Neural crest cell (in vitro differentiated cells): ENCODE measurements at places on chromosomes 4 and X. TPM values are rescaled to one million over a fixed set of nuclear protein-coding genes. Genes with fewer than 3 reads are reported as not detected.

DNA sequence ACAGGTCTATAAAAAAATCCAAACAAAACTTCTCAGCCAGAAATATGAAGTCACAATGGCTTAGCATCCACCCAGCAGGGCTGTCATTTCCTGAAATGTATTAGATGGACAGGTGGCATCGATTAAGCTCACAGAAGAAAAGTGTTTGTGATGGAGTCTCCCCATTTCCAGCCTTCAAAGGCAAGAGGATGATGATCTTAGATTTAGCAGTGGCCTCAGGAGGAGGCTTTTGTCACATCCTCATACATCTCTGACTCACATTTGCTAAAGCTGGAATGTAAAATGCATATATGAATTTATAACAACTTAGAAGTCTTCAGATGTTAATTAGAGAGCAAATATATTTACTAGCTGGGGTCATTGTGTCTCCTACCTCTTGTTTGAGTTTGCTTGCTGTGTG is 441.9 kb downstream of the SPRY1 start:
- no peak for DNase-seq
- peaks cover 31% of the 10 kb centered on the region for H3K4me1 ChIP-seq
- H3K36me3 ChIP-seq = peaks cover 8% of the 10 kb centered on the region

DNA sequence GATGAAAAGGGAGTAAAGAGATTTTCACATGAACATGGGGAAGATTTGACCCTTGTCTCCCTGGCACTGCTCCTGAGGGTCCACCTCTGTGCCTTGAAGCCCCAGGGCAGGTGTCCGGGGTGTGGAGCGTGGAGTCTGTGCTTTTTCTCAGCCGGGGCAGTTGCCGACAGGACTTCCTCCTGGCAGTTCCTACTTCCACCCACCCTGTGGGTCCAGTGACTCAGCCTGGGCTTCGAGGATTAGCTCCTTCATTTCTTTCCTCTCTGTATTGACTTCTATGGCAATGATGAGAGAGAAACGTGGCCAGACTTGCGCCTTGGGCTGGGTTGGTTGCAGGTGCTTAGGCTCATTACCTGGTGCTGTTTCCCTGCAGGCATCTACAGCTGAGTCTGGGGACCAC is 35.9 kb upstream of the CLCN4 start:
- DNase-seq = no peak
- no peaks in the 10 kb centered on the region for H3K27me3 ChIP-seq
- H3K4me3 ChIP-seq = no peak overlapping the region
- peaks cover 59% of the 10 kb centered on the region for H3K36me3 ChIP-seq
- H3K27ac ChIP-seq = no peak overlapping the region

CYLC1 gene
- total RNA-seq = not detected in 2 replicates

DNA sequence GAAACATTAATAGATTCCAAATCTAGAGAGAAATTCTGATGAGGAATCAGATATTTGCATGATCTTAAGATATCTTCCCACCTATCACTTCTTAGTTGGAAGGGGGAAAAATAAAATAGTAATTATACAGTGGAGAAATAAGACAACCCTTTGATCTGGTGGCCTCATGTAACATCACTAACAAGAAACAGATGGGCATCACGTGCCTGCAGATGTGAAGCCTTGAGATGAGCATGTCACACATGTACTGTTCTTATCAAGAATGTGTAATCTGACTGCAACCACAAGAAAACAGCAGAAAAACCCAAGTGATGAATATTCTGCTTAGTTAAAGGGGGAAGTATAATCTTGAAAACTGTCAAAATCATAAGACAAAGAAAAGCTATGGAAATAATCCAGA is 31.4 kb upstream of the NKX6-1 start:
- DNase-seq = no peak
- no peaks in the 10 kb centered on the region for H3K36me3 ChIP-seq
- no peaks in the 10 kb centered on the region for H3K4me1 ChIP-seq

DNA sequence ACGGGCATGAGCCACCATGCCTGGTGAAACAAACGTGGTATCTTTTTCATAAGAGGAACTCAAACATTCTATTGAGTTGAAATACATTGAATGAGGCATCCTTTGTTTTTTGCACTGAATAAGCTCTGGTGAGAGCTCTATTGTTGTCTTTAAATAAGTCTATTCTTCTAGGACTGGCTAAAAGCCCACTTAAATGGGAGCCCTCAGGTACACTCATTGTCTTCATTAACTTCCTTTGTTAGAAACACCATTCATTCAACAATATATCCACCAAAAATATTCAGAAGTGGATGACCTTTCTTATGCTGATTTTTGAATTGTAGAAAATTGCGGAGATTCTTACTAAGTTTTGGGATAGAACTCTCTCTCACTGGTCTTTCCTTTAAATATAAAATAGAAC is 568.0 kb downstream of the IL1RAPL1 start:
- no peaks in the 10 kb centered on the region for H3K4me1 ChIP-seq
- peaks cover 4% of the 10 kb centered on the region for H3K36me3 ChIP-seq
- no peak overlapping the region for H3K4me3 ChIP-seq
- no peak for DNase-seq

AMBN gene
- total RNA-seq = not detected in 2 replicates

- no peaks in the 10 kb centered on the region for H3K27me3 ChIP-seq
- H3K4me1 ChIP-seq = peaks cover 22% of the 10 kb centered on the region
- no peak overlapping the region for H3K4me3 ChIP-seq
- no peak for DNase-seq
These were observed 11.5 kb downstream of the ANKRD17 start for GRCh38 chr4:73247100-73247499.

MYOZ2 gene
- total RNA-seq = not detected in 2 replicates

SASH3 gene
- not detected in 2 replicates for total RNA-seq

- H3K36me3 ChIP-seq = no peaks in the 10 kb centered on the region
- H3K27me3 ChIP-seq = peaks cover 4% of the 10 kb centered on the region
- H3K4me3 ChIP-seq = no peak overlapping the region
- no peaks in the 10 kb centered on the region for H3K4me1 ChIP-seq
These were observed 3.9 kb upstream of the CXCL13 start for GRCh38 chr4:77601614-77602187.

CTAG1A gene
- total RNA-seq = not detected in 2 replicates

FHIP1A gene
- total RNA-seq = 0.23 TPM in 1 of 2 replicates, not detected in the other

RPA4 gene
- 0.44 and 0.50 TPM in 2 replicates for total RNA-seq

DNA sequence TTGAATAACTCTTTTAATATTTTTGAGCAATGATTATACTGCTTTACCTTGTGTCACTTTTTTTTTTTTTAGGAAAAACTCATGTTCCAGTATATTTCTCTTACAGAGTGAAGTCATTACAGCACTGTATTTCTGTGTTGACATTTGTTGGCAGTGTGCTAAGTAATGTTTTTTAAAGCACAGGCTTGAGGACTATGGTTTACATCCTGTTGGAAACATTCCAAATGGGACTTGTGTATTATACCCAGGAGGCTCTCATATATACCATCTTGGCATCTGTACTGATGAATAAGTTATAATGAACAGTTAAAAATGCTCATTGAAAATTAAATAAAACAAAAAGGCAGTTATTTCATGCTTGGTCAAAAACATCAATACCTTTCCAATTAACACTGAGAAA is 33.8 kb downstream of the CEP44 start:
- H3K4me1 ChIP-seq = no peaks in the 10 kb centered on the region
- no peaks in the 10 kb centered on the region for H3K27me3 ChIP-seq
- no peak overlapping the region for H3K27ac ChIP-seq
- H3K36me3 ChIP-seq = peaks cover 4% of the 10 kb centered on the region
- no peak overlapping the region for H3K4me3 ChIP-seq

PABPC1L2A gene
- 0.23 and 0.39 TPM in 2 replicates for total RNA-seq

DNA sequence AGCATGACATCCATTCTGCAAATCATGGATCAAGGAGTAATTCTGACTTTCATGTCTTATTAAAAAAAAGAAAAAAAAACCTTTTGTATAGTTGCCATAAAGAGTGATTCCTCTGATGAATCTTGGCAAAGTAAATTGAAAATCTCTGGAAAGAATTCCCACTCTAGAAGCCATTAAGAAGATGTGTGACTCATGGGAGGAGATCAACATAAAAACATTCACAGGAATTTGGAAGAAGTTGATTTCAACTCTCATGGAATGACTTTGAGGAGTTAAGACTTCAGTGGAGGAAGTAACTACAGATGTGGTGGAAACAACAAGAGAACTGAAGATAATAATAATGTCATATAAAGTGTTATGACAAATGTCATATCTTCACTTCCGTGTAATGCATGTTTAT is 204.2 kb downstream of the PABPC4L start:
- no peak overlapping the region for H3K4me3 ChIP-seq
- H3K4me1 ChIP-seq = no peaks in the 10 kb centered on the region
- H3K27me3 ChIP-seq = no peaks in the 10 kb centered on the region
- no peak overlapping the region for H3K27ac ChIP-seq
- peaks cover 2% of the 10 kb centered on the region for H3K36me3 ChIP-seq

USO1 gene
- total RNA-seq = 41.2 and 45.5 TPM in 2 replicates

IL2RG gene
- total RNA-seq = not detected in 2 replicates

- peaks cover 16% of the 10 kb centered on the region for H3K4me1 ChIP-seq
- H3K27ac ChIP-seq = no peak overlapping the region
- no peak overlapping the region for H3K4me3 ChIP-seq
These were observed 56.6 kb downstream of the ANAPC10 start for GRCh38 chr4:145041378-145041777.

DNA sequence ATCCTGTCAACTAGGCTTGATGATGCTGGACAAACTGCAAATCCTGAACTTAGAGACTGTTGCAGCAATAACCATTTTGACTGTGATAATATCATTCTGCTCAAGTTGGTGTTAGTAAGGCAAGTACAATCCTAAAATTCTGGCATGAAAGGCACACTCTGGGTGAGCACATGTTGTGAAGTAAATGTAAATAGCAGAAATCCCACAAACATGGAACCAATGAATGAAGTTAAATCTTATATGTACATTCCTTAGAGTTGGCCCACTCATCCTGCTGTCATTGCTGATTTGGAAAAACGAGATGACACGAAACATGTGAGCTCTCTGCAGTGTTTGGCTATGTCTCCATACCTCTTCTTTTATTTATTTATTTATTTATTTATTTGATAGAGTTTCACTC is 21.0 kb downstream of the RBM47 start:
- DNase-seq = no peak
- no peak overlapping the region for H3K27ac ChIP-seq
- H3K4me1 ChIP-seq = no peaks in the 10 kb centered on the region
- H3K4me3 ChIP-seq = no peak overlapping the region

DNA sequence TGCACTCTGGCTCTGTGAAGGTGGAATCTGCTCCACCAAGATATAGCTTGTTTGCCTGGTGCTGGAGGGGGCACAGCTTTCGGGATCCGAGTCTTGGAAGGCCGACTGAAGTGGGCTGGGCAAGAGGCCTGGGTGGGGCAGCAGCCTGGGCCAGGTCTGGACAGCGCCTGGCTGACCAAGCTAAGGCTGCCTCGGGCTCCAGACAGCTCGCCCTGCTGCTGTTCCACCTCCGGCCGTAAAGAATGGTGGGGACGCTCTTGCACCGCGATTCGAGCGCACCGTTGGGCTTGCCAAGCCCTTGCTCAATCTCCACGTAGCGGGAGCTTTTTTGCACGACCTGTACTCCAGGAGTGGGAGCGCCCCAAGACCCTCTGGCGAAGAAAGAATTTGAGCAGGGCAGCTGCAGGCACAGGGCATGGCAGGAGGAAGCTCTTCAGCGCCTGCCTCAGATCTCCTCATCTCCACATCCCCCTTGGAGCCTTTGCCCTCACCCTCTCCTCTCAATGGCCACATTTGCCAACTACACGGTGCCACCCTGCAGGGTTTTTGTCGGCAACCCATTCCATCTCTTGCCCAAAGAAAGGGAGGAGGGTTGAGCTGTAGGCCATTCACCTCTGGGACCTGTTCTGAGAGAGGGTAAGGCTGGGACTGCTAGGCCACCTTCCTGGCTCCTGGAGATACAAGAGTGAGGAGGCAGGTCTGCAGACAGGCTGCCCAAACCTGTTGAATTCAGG is 18.9 kb downstream of the CNGA2 start:
- H3K4me1 ChIP-seq = peaks cover 8% of the 10 kb centered on the region
- H3K4me3 ChIP-seq = no peak overlapping the region
- no peak overlapping the region for H3K27ac ChIP-seq

KCNIP4 gene
- total RNA-seq = 0.33 and 0.57 TPM in 2 replicates

DNA sequence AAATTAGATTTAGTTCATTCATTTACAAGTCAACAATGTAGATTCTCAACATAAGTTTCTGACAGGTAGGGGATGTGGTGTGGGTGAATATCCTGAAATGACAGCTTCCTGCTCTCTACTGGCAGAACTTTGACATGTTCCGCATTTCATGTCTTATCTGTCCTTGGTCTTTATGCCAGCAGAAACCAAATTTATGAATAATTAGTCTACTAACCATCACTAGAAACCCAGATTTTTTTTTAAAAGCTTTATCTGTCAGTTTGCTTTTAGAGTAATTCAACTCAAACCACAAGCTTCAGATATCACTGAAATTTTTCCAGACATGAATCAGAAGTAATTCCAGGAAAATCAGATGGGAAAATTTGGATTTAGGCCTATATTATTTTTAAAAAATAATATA is 17.9 kb downstream of the COQ2 start:
- no peaks in the 10 kb centered on the region for H3K4me1 ChIP-seq
- DNase-seq = no peak
- H3K27me3 ChIP-seq = no peaks in the 10 kb centered on the region
- H3K4me3 ChIP-seq = no peak overlapping the region
- H3K36me3 ChIP-seq = no peaks in the 10 kb centered on the region

GABRG1 gene
- total RNA-seq = not detected in 2 replicates

C4orf36 gene
- 1.9 and 3.2 TPM in 2 replicates for total RNA-seq

GRCh38 chr4:140711910-140712309 is 44.3 kb downstream of the TBC1D9 start:
- H3K27ac ChIP-seq = no peak overlapping the region
- no peak overlapping the region for H3K4me3 ChIP-seq
- H3K36me3 ChIP-seq = peaks cover 11% of the 10 kb centered on the region
- peaks cover 7% of the 10 kb centered on the region for H3K4me1 ChIP-seq
- no peaks in the 10 kb centered on the region for H3K27me3 ChIP-seq

GRCh38 chr4:22237155-22237751 is 278.6 kb downstream of the ADGRA3 start:
- no peaks in the 10 kb centered on the region for H3K27me3 ChIP-seq
- no peak overlapping the region for H3K27ac ChIP-seq
- DNase-seq = peak; percentile 39
- H3K36me3 ChIP-seq = no peaks in the 10 kb centered on the region

MAGEE2 gene
- not detected in 2 replicates for total RNA-seq

PHEX gene
- 0.47 and 0.57 TPM in 2 replicates for total RNA-seq
